Body of pancreas (tissue), 4 donors: ENCODE measurements at places on chromosomes 1 and 21.

DNA sequence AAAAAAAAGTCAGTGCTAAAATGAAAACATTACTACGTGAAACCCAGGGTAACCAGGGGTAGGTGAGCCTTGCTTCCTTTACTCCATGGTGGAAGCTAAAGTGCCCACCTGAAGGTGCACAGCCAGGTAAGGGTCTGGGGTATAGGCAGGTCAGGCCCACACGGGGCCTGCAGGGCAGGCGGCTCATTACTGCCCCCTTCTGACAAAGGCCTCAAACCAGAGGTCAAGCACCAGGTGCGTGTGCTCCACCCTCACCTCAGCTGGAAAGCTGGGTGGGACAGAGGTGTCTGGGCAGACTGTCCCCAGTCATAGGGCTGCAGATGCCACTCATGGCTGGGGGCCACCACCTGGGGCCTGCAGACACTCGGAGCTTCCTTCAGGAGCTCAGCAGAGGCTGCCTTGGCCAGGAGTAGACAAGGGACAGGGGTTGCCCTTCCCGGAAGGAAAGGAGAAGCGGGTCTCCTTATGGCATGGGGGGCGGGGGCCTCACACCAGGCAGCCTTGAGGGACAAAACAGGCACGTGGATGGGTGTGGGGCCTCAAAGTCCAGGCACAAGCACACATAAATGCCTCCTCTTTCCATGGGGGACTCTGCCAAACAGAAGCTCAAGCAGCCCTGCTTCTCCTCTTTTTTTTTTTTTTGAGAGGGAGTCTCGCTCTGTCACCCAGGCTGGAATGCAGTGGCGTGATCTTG, 36.2 kb downstream of the ACOT7 start:
- no peak for DNase-seq

DNA sequence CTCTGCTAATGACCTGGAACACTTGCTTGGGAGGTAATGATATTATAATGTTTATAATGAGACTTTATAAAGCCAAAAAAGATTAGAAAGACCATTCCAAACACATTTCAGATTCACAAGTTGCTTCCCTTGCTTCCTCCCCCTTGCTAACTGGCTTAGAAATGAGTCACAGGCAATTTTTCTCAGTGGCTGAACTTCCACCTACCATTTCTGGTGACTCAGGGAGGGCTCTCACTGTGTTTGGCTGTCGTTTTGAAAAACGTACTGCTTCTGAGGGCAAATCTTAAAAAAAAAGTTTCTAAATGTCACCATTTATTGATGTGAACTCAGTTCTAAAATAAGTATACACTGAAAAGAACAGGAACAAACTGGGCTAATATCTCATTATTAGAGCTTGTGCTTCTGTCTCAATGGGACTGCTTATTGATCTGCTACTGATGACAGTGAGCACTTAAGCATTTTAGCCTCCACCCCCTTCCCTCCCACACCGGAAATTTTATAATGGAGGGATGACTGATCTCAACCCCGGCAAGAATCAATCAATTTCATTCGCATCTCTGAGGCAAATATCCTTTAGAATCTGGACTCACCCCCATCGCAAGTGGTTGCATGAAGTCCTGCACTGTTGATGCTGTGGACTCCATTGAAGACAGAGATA, 278.3 kb downstream of the KCTD3 start:
- no peak for DNase-seq

DNA sequence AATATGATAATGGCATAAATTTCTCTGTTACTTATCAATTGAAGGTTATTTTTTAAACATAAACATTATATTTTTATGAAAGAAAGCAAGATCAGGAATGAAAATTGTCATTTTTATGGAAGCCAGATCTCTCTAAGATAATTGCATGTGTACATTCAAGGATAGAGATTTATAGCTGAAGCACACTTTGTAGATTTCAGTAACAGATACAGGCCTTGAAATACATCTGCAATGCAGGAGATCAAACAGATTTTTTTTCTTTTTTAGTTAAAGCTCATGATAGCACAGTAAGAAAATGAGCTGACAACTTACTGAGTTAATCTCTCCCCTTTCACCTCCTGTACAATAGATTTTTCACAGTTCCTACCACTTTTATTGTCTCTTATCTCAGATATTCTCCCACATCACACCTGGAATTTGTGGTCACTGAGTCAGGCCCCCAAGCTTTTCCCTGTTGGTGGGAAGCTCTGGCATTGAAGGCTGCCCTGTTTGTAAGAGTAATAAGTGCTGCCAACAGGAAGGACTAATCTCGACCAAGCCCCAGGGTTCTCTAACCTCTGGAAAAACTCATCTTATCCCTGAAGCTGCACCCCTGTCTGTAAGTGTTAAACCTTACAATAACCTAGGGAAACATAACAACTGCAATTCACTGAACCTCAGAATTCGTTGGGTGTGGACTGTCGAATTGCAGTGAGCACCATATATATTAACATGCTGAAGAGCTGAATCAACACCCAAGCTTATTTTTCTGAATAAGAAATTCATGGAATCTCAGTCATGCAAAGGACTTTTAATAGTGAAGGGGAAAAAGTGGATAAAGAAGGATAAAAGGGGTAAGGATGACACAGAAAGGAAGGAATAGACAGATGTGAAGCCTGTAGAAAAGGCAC, 599.0 kb downstream of the LMO4 start:
- DNase-seq = no peak

DNA sequence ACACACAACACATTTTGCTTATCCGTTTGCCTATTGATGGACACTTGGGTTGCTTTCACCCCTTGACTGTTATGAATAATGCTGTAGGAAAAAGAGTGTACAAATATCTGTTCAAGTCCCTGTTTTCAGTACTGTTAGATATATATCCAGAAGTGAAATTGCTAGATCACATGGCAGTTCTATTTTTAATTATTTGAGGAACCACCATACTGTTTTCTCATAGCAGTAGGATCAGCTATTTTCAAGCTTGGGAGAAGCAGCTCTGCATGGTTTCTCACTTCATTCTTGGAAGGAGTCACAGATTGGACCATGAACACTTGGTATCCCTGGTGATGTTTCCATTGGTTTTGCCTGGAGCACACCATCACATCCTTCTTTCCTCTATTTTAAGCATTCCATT, 114.4 kb upstream of the ZP4 start:
- no peak for DNase-seq

- DNase-seq = no peak
Measured at GRCh38 chr1:26353210-26353859, 595 bp downstream of the CRYBG2 start.

- DNase-seq = no peak
Measured at GRCh38 chr21:35398346-35398982, 349.4 kb upstream of the RUNX1 start.
